NCI-H524 (cell line): ENCODE measurements at places on chromosomes 2 and 18.

DNA sequence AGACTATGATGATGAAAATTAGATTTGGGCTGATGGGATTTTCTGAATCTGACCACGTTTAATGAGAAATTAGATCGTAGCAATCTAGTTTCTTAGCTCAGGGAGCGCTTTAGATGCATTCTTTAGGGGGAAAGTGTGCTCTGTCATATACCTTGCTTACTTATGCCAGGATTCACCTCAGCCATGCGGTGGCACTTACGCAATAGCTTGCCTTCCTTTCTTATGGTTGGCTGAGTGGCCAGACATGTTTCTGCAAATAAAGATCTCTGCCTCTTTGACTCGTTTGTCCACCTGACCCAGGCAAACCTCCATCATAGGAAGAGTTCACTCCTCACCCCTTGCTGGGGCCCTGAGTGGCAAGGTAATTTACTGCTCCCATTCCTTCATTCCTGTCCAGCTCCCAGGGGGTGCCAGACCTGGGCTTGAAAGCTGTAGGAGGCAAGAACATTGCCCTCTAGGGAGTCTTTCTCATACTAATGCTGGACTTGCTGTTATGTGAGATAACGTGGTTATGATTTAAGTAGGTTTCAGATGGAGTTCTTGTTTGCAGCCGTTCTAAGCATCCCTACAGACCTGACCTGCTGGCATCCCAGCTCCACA, 57.1 kb downstream of the FBLN7 start:
- no peak for DNase-seq

DNA sequence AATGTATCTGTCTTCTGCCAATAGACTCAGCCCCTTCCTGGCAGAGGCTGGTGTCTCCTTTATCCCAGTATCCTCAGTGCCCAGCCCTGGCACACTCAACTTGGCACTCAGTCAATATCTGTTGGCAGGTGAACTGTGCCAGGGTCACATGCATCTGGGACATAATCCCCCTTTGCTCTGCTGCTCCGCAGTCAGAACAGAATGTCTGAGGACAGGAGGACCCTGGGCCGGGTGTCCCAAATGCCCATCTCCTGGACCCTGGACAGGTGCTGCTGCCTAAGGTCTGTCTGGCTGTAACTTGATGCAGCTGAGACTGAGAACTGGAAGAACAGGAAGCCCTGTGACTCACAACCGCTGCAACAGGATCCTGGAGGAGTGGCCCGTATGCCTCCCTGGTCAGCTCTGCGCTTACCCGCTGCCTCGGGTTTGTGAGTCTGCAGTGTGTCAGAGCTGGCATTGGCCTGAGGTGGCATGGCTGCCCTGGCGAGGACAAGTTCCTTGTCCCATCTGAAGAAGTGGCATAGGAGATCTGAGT, 11.4 kb downstream of the HK2 start:
- DNase-seq, result no peak

GRCh38 chr2:180842461-180842860, 137.9 kb upstream of the UBE2E3 start:
- peak; percentile 42 for DNase-seq

DNA sequence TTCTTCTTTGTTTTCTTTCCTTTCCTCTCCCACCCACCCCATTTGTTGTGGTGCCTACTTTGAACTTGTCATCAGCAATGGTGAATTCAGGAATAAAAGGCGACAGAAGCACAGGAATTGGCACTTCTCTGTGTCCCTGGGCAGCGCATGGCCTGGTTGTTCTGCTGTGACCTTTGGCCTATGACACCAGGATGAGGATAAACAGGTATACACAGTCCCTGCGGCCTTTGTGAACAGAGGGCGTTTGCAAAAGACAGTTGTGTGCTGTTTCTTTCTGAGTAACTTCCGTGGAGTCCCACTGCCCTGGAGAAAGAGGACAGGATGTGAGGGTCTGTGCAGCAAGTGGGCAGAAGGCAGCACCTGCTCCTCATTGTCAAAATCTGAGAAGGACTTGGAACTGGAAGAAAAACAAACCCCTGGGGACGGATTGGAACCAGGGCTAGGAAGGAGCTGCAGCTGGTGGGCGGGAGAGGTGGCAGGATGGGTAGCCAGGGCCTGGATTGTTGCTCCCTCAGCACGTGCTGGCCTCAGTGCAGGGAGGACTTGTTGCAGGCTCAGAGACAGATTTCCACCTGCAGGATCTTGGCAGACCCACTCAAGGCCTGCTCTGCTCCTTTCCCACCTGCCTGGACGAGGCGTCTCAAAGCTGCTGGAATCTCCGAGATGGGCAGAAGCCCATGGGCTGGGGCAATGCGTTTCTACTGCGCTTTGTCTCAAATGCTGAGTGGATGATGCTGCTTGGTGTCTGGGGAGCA, 159.5 kb downstream of the ACKR3 start:
- peak; percentile 58 for DNase-seq

DNA sequence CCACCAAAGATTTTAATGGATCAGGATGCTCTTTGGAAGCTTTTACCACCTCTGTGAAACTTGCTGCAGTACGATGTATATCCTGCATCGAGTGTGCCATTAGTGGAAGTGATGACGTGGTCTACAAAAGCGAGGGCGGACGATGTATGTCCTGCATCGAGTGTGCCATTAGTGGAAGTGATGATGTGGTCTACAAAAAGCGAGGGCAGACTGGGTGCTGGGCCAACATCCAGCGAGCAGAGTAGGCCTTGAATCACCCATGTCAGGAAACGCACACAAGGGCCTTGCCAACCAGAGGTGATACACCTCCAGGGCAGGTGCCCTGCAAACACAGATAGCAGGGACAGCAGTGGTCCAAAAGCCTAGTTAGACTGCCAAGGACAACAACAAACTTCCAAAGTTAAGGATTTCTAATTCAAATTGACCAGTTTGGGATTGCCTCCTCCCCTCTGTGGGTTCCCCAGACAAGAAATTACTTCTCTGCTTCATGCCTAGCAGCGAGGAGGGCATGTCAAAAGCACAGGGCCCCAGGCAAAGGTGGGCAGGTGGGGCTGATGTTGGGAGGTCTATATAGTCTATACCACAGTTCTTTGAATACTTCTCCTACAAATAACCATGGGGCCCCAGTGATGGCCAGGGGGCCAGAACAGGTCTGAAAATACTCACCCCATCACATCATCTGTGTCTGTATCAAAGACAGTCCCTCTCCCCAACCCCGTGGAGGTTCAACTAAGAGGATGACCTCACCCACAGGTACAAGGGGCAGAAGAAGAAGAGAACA, 70.2 kb downstream of the ADD2 start:
- DNase-seq, result no peak

GRCh38 chr2:41720331-41721251, 327.2 kb upstream of the PKDCC start:
- no peak for DNase-seq

DNA sequence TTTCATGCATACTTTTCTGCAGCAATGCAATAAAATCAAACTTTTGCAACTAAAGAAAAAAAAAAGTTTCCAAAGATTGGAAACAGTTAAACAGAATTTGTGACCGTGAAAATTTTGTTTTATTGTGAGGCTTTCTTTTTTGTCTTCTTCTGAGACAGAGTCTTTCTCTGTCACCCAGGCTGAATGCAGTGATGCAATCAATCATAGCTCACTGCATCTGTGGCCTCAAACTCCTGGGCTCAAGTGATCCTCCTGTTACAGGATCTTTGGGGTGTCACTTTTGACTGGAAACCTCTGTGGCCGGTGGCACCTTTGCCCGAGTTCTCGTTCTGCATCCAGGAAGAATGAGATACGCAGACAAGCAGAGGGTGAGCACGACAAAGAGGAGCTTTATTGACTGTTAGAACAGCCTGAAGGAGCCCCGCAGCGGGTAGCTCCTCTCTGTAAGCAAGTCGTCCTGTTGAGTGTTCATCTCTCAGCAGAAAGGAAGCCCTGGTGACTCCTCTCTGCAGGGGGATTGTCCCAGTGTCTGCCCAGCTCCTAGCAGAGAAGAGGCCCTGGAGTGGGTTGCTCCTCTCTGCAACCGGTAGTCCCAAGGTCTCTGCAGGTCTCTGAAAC, 16.9 kb upstream of the ILKAP start:
- DNase-seq, result no peak

GRCh38 chr2:71798266-71799012, 345.1 kb downstream of the DYSF start:
- no peak for DNase-seq

- no peak for DNase-seq
Measured at GRCh38 chr2:240999873-241000541, 1.6 kb downstream of the SNED1 start.

GRCh38 chr2:215904101-215904500, 109.2 kb downstream of the MREG start:
- DNase-seq, result no peak

DNA sequence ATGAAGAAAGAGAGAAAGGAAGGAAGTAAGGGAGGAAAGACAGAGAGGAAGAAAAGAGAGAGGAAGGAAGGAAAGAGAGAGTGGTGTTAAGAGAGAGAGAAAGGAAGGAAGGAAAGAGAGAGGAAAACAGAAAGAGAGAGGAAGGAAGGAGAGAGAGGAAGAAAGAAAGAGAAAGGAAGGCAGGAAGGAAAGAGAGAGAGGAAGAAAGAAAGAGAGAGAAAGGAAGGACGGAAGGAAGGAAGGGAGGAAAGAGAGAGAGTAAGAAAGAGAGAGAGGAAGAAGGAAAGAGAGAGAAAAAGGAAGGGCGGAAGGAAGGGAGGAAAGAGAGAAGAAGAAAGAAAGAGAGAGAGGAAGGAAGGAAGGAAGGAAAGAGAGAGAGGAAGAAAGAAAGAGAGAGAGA, 127.4 kb downstream of the GALNT3 start:
- DNase-seq, result no peak

GRCh38 chr2:10984418-10985135, 72.8 kb downstream of the KCNF1 start:
- no peak for DNase-seq

DNA sequence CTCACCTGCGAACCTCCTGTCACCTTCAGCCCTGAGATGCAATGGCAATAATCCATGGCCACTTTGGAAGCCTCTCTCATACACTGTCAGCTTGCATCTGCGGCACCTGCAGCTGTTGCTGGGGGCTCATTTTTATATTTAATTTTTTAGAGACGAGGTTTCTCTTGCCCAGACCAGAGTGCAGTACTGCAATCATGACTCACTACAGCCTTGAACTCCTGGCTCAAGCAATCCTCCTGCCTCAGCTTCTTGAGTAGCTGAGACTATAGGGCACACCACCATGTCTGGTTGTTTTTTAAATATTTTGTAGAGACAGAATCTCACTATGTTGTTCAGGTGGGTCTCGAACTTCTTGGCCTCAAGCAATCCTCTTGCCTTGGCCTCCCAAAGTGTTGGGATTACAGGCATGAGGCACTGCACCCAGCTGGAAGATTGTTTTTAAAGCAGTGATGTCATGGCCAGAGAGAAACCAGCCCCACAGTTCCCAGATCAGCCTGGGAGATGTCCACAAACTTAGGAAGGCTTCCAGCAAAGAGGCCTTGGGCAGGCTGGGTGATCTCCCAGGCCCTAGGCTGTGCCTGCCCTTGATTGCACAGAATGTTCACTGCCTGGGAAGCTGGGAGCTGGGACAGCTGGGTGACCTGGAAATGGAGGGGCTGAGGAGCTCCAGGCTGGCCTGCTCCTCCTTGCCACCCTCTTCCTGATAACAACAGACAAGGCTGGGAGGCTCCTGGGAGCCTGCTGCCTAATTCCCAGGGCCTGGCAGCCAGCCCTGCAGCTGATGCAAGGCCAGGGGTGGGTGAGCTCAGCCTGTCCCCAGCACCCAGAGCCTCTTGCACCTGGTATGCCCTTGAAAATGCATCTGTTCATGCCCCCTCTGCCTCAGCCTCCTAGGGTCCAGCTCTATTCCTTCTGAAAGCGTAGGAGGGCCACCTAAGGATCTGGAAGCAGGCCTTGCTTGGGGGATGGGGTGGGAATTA, 27.1 kb downstream of the SH2D6 start:
- peak; percentile 47 for DNase-seq

DNA sequence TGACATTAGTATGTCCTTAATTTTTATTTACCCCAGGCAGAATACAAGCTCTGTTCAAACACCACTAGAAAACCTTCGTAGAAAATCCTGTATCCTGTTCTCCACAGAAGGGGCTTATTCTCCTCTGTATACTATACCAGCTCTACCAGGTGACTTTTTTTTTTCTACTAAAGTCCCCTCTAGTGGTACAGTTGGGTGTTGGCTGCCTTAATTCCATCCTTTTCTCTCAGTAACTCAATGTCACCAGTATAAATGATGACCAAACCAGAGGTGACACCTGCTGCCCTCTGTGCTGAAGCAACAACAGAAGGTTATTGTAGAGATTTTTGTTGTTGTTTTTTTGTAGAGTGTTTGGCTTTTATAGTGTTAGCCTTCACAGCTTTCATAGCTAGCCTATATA, 1322.0 kb downstream of the LRP1B start:
- DNase-seq, result peak; percentile 72

DNA sequence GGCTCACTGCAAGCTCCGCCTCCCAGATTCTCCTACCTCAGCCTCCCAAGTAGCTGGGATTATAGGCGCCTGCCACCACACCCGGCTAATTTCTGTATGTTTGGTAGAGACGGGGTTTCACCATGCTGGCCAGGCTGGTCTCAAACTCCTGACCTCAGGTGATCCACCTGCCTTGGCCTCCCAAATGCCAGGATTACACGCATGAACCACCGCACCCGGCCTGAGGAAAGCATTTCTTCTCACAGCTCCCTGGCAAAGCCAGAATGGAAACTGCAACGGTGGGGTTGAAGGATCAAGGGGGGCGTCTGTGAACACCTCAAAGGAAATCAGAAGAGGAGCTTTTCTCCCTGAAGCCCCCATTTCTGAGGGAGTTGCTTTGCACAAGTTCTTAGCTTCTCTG, 11.2 kb upstream of the TEX51 start:
- no peak for DNase-seq

- DNase-seq, result no peak
Measured at GRCh38 chr2:39512434-39512935, 75.4 kb upstream of the MAP4K3 start.

DNA sequence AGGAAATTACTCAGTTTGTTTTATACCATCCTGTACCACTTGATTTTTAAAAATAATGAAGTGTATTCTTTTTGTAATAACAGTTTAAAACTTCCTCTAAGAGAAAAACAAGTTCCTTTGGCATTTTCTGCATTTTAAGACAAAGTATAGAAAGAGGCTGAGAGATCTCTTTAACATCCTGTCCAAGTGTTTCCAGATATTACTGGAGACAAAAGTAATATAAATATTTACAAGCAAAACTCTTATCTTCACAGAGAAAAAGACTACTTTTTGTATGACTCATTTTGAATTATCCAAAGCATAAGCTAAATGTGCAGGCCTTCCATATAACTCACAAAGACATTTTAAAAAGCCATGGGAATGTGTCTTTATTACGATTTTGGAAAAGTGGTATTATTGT, 221.1 kb downstream of the RDH14 start:
- DNase-seq, result no peak

GRCh38 chr18:74480149-74480651, 16.0 kb upstream of the CNDP2 start:
- DNase-seq, result no peak

GRCh38 chr2:162175714-162176113, 23.7 kb upstream of the GCG start:
- no peak for DNase-seq

DNA sequence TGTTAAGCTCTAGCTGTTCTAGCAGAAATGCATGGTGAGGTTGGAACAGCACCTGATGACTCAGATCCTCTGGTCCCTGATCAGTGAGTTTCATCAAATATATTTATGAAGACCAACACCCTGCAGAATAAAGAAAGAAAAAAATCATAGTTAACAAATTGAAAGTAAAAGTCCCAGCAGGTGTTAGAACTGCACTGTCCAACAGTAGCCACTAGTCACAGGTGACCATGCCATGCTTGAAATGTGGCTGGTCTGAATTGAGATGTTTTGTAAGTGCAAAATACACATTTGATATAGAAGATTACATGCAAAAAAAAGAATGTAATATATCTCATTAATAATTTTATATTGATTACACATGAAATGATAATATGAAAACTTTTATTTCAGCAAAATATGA, 1010.7 kb upstream of the ZEB2 start:
- no peak for DNase-seq
